ENCODE measurements at places on chromosomes 1 and 21. TPM values are rescaled to one million over a fixed set of nuclear protein-coding genes. Genes with fewer than 3 reads are reported as not detected.
A peak's percentile ranks its signal among the peaks of the same experiment; 100 is the strongest.

FAM72A gene
- total RNA-seq, result 1.6 TPM

ALX3 gene
- total RNA-seq, result not detected

DNA sequence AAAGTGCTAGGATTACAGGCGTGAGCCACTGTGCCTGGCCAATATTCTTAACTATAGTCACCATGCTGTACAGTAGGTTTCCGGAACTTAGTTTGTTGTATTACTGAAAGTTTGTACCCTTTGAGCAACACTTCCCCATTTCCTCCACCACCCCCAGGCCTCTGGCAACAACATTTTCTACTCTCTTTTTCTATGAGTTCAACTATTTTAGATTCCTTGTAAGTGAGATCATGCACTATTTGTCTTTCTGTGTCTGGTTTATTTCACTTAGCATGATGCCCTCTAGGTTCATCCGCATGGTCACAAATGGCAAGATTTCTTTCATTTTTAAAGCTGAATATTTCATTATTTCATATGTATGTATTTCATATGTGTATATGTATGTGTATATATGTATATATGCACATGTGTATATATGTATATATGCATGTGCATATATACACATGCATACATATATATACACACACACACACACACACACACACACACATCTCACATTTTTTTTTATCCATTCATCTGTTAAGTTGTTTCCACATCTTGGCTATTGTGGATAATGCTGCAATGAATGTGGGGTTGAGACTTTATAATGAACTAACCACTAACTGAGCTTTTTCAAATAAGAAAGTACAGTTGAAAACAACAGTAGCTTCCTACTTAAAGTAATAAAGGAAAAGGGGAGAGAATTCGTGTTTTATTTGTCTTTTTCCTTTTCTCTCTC lies 256.8 kb upstream of the C1orf105 start:
- DNase-seq, result no peak

DNA sequence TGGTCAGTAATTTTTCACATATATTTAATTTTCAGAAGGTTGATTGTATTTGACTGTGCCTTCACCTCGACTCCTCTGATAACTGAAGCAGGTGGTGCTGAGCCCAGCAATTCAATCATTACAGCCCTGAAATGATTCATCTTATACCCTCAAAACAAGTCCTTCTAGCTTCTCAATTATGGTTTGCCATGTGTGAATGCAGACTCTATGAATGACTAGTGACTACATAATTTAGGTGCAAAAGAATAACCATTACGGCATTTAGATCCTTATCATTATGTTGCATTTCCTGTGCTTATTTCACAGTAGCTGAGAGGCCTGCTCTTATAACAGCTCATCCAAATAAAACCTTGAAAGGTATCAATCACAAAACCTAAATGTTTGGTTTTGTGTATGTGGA lies 54.0 kb upstream of the COL11A1 start:
- no peak for DNase-seq

GRCh38 chr1:167555971-167556714 lies 2.6 kb upstream of the CREG1 start:
- no peak for DNase-seq

GRCh38 chr1:116401646-116402176 lies 28.7 kb downstream of the ATP1A1 start:
- no peak for DNase-seq

- DNase-seq, result no peak
Measured at GRCh38 chr21:40886931-40887330, 40.0 kb upstream of the DSCAM start.

- no peak for DNase-seq
Measured at GRCh38 chr1:161702250-161702649, 4.8 kb upstream of the FCRLA start.

USH2A gene
- total RNA-seq, result 1.3 TPM

SLC30A7 gene
- total RNA-seq, result 5.5 TPM

GRCh38 chr1:235375919-235376605 lies 8.8 kb downstream of the TBCE start:
- no peak for DNase-seq

SPRR2B gene
- total RNA-seq, result not detected

DNA sequence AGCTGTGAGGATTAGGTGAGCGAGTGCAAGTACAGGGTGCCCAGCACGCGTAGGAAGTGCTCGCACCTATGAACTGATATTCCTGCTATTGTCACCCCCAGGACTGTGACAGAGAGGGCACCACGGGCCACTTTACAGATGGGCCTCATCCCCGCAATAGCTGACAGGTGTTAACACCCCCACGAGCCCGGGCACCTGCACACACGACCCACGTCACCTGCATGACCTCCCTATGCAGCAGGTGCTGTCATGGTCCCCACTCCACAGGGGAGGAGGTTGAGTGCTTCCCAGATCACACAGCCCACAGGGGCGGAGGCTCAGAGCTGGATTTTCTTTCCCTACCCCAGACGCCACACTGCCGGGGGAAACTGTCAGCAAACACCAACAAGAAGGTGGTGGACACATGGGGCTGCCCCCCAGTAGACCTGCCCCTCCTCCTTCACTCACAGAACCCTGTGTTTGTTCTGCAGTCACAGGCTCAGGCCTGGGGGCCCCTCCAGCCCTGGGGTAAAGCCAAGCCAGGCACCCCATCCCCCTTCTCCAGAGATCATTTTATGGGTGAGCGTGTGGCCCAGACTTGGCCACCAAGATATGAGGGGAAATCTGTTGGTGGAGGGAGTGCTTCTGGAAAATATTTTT lies 465.5 kb downstream of the MATN1 start:
- DNase-seq, result no peak

SHE gene
- total RNA-seq, result 11.3 TPM

DNA sequence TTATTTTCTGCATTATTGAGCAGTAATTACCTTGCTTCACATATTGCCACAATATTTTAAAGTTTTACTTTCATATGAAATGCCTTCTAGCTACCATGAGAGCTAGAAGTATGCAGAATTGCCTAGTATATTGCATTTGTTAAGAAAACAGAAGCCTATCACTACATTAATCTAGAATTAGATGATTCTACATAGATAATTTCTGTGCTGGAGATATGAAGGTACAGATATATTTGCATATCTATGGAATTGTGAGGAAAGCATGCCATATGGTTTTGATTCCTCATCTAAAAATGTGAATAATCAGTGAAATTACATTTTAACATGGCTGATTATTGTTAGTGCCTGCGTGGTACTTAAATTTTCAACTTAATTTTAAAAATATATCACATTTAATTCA lies 1418.3 kb downstream of the NCAM2 start:
- DNase-seq, result no peak

CD53 gene
- 17.2 TPM for total RNA-seq

DNA sequence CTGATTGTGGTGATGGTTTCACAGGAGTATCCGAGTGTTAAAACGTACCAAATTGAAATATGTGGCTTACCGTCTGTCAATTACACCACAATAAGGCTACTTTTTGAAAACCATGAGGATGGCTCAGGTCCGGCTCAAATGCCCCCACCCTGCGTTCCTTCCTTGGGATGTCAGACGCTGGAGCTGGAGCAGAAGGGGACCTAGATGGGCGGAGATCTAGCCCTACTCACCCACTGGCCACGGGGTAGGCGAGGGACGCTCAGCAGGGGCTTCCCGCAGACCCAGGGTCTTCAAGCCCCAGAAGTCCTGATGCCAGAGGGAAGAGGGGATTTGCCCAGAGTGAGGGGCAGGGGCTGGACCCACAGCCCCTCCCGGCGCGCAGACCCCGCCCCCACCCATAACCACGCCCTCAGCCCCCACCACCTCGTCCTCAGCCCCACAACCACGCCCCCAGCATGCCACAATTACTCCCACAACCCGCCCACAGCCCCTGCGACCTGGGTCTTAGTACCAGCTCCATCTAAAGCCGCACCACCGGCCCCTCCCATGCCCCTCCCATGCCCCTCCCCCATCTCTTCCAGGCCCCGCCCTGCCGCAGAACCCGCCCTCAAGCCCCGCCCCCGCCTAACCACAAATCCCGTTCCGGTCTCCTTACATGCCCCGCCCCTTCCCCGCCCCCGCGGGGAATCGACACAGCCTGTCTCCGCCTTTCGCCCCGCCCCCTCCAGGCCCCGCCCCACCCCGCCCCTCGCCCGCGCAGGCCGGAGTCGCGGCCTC lies at the start of gene LRRC3:
Gene LRRC3, plus strand, starts transcription at position 764 of the 777 bp plus-strand sequence. CDS start 1,135 bp downstream, outside the sequence.
- DNase-seq, result peak; percentile 96

DNA sequence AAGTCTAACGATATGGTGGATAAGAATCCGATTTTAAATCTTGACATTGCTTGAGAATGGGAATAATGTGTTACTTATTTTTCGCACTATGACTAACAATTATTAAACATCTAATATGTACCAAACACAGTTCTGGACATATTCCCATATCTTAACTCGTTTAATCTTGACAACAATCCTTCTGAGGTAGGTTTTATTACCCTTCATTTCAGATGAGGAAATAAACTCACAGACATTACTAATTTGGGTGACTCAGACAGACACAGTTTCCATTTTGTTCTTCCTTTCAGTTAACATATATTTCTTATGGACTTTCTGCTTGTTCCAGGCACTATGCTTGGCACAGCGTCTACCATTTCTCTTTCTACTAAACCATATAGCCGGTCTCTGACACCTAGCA lies 244.8 kb downstream of the SMYD3 start:
- no peak for DNase-seq

RAVER2 gene
- total RNA-seq, result 30.1 TPM

GRCh38 chr1:7089497-7089896 lies 304.2 kb downstream of the CAMTA1 start:
- DNase-seq, result no peak

GRCh38 chr1:109186733-109187086 lies 27.0 kb upstream of the SARS1 start:
- peak; percentile 73 for DNase-seq

NR5A2 gene
- total RNA-seq, result 1.6 TPM

GRCh38 chr1:153513023-153513422 lies 22.8 kb downstream of the S100A6 start:
- DNase-seq, result peak; percentile 71

RAB42 gene
- 1.6 TPM for total RNA-seq

DNA sequence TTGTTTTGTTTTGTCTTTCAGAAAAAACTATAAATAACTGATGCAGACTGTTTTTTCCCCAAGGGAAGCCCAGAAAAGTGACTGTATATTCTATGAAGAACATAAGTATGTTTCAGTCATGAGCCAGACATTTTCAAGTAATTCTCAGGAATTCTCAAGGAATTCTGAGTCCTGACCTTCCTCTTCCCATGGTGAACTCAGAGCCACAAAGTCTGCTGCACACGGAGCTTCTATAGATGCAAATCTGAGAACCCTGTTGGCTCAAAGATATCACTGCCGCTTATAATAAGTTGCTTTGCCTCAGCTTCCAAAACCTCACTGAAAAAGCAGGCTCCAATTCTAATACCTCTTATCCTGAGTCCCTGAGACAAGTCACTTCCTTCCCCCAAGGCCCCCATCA lies 418.5 kb upstream of the RUNX1 start:
- no peak for DNase-seq

DNA sequence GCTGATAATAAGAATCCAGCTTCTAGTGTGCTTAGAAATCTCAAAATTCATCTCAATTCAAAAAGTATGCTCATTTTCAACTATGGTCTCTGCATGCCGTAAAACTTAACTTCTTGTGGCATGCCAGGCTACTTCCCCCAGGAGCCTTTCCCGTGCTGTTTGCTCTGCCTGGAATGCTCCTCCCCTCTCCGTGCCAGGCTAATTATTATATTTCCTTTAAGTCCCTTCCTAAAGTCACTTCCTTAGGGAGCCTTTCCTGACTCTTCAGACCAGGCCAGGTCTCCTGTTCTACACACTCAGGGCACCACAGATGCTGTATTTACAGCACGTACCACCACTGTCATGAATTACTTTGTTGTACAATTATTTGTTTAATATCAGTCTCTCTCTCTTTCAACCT lies 67.1 kb upstream of the PPP2R5A start:
- DNase-seq, result no peak

GRCh38 chr1:231016234-231016633 lies 23.8 kb downstream of the FAM89A start:
- DNase-seq, result no peak

STK40 gene
- total RNA-seq, result 77.9 TPM

KRTAP10-3 gene
- total RNA-seq, result not detected

DNA sequence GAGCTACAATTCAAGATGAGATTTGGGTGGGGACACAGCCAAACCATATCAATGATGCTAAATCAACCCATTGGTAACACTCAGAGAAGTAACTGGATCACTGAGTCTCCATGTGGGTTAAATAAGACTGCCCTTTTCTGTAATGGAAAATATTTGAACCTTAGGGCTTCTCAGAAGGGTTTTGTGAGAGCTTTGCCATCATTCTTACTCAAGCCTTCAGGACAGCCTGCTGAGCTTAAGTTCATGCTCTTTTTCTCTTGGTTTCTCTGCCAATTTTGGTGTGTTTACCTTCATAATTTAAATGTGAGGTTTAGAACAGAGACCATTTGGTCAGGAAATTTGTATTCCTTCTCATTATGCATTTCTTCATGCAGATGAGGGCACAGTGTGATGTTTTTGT lies 74.7 kb downstream of the DISC1 start:
- DNase-seq, result no peak

DNA sequence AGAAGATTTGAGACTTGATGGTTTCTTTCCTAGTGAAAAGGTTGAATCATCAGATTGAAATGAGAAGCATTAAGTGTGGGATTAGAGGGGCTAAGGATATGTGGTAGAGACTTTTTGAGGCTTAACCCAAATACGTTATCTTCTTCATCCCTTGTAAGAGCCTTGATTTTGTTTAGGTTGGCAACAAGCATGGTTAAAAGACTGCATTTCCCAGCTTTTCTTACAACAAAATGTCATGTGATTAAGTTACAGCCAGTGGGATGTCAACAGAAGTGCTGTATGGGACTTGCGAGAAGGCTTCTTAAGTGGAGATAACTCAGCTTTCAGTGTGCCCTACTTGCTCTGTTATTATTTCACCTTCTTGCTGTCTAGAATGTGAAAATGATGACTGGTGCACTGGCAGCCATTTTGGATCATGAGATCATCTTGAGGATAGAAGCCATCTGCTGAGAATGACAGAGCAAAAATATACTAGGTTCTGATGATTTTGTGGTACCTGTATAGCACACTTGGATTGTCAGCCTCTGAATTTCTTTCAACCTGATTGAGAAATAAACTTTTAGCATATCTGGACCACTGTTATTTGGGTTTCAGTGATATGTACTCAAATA lies 41.3 kb upstream of the GNG12 start:
- DNase-seq, result no peak

LCE1A gene
- not detected for total RNA-seq

GRCh38 chr21:36544545-36544944 lies 64.6 kb upstream of the CLDN14 start:
- no peak for DNase-seq

GRCh38 chr1:100240631-100241030 lies 9.0 kb downstream of the DBT start:
- no peak for DNase-seq

FAM43B gene
- 4.5 TPM for total RNA-seq

DNA sequence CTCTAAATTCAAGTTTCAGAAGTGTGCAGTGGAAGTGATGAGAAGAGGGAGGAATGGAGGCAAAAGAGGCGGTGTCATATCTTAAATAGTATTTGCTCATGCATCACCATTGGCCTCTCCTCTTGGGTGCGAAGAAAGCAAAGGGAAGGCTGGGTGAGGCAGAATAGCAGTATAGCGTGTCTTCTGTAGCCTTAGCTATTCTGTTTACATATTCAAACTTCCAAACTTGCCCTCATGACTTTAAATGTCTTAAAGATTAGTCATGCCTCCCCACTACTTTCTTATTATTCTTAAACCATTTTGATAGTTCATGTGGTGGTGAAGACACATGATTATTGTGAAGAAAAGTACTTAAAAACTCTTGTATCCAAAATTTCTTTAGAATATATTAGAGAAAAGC lies 104.6 kb upstream of the TENT5C start:
- DNase-seq, result no peak

ABCA4 gene
- 0.11 TPM for total RNA-seq

ADAMTS4 gene
- 13.0 TPM for total RNA-seq

DAB1 gene
- total RNA-seq, result 9.0 TPM

AMY2A gene
- total RNA-seq, result not detected
